Activated CD8-positive, alpha-beta T cell treated with anti-CD3 and anti-CD28 coated beads for 36 hours (primary cell): ENCODE measurements at places on chromosomes 2 and 18. TPM values are rescaled to one million over a fixed set of nuclear protein-coding genes. Genes with fewer than 3 reads are reported as not detected.

GRCh38 chr2:200403814-200404213 is 97.3 kb downstream of the SPATS2L start:
- DNase-seq = no peak

The CROCC2 gene
- total RNA-seq = not detected

DNA sequence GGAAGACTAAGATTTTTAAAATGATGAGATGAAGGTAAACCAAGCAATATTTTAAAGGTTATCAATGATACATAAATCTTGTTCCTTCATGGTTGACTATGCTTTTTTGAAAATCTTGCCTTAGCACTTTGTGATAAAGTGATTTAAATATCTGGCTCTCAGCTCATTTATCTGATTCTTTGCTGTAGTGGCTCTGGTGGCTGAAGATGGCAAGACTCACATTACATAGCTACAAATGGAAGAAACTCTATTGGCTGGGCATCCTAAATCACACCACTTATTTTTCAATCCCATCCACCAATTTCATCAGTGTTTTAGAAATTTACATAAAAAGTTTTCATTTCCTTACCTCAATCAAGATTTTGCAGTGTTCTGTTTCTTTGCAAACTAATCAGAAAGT is 16.6 kb upstream of the APCDD1 start:
- peak; percentile 20 for DNase-seq

The HMSD gene
- 1.6 TPM for total RNA-seq

The CD28 gene
- 97.3 TPM for total RNA-seq

DNA sequence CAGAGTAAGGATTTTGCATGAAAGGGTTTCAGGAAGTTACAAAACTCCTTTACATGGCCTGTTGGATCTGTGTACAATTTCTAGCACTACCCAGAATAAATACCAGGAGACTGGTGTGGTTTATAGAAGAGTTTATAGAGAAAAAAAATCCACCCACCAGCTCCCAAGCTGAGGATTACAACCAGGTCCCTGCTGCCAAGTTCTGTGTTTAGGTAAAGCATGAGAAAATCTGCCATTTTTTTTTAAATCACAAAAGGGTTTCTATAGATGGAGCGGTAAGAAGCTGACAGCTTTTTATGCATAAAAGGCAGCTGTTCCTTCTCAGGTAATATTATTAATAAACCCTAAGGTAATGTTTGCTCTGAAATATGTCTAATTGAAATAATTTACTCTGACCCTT is 545.4 kb upstream of the ZEB2 start:
- no peak for DNase-seq

DNA sequence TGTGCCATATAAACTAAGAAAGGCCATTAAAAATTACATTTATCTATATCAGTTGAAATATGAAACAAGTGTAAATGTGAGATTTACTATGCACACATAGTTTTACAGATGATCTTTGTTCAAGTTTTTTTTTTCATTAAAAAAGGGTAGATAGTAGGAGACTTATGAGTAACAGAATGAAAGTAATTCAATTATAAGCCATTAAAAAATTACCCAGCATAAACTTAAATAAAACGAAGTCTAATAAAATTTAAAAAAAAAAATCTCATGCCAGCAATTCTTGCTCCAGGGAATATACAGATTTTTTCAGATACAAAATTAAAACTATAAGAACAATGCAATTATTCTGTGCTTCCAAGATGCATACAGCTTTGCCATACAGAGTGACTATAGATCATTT is 118.3 kb upstream of the RNU4ATAC start:
- DNase-seq = no peak

DNA sequence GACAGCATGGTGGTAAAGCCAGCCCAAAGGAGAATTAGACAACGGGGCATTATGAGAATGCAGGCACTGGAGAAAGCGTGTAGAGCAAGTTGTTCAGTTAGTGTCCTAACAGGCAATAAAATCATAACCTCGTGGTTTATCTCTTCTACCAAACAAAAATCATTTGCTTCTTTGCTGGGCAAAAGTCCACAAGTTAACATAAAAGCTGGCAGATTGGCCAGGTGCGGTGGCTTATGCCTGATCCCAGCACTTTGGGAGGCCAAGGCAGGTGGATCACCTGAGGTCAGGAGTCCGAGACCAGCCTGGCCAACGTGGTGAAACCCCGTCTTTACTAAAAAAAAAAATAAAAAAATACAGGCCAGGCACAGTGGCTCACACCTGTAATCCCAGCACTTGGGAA is 364.1 kb downstream of the SETBP1 start:
- DNase-seq = no peak

The FAM237A gene
- not detected for total RNA-seq

- peak; percentile 77 for DNase-seq
Measured at GRCh38 chr2:227456772-227457171, 15.2 kb upstream of the AGFG1 start.

- DNase-seq = no peak
Measured at GRCh38 chr2:43444989-43445645, 150.7 kb downstream of the THADA start.

The BMP10 gene
- total RNA-seq = not detected

The SP5 gene
- total RNA-seq = not detected

The LRRTM4 gene
- total RNA-seq = not detected

DNA sequence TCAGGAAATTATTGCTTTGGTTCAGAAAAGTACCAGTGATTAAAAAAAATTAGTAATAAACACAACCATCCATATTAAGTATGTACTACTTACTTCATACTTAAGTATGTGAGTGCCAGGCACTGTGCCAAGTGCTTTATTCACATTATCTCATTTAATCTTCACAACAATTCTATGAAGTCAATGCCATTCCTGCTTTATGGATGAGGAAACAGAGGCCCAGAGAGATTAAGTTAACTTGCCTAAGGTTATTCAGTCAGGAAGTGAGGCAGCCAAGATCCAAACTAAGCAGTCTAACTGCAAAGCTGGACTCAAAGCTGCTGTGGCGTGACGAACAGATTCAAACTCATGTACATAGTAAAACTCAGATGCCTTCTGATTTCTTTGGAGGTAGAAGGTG is 22.3 kb downstream of the DTNB start:
- DNase-seq = no peak

The SPDYA gene
- 1.4 TPM for total RNA-seq

The CHPF gene
- 16.6 TPM for total RNA-seq

- DNase-seq = no peak
Measured at GRCh38 chr2:105447476-105447875, 48.6 kb upstream of the FHL2 start.

DNA sequence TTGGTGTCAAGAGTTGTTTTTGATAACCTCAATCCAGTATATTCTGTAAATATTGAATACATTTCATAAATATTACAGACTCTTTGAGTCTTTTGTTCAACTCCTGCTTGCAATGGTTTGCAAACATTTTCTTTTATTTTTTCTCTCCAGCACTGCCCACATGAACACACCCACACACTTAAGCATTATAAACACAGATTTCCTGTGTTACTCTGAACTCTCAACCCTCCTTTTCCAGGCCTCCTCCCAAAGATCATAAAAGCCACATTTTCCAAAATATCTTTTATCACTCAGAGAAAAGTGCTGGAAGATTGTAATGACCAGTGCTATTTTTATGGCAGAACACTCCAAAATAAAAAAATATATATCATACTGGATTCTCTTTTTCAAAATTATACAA is 20.5 kb downstream of the ARHGAP25 start:
- no peak for DNase-seq

DNA sequence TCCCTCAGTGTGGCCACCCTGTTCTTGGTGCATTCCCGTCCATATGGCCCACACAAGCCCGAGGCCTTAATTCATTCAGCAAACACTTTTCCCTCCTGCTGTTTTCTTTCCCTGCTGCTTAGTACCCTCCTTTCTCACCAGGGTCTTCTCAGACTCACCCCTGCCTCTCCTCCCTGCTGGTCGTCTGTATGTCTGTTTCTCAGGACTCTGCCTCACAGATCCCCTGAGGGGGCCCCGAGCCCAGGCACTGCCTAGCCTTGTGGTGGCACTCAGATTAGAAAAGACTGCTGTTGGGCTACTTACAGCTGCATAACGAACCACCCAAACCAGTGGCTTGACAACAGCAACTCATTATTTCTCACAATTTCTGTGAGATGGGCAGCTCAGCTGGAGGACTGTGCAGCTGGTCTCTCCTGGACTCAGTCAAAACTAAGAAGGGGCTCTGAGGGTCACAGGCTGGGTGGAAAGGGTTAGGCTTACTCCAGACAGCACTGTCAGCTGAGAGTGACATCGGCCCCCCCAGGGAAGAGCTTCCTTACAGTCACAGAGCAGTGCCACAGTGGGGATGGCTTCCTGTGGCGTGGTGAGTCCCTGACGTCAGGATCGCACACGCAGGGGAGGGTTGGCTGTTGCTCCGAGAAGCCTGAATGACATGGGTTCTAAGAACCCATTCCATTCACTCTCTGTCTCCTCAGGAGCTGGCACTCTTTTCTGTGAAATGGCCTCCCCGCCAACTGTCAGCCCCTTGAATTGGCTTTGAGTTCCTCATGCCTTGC is 139.0 kb downstream of the UXS1 start:
- peak; percentile 68 for DNase-seq

DNA sequence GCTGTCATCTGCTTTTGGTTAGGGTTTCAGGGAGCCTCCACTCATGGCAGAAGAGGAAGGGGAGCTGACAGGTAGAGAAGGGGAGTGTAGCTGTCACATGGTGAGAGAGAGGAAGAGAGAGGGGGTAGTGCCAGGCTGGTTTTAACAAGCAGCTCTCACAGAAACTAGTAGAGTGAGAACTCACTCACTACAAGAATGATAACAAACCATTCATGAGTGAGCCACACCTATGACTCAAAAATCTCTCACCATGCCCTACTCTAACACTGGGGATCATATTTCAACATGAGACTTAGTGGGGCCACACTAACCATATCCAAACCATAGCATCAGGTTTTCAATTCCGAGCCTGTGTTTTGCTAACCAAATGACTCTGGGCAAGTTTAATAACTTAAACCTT is 274.9 kb upstream of the VWC2L start:
- DNase-seq = no peak

The CAVIN2 gene
- total RNA-seq = not detected

DNA sequence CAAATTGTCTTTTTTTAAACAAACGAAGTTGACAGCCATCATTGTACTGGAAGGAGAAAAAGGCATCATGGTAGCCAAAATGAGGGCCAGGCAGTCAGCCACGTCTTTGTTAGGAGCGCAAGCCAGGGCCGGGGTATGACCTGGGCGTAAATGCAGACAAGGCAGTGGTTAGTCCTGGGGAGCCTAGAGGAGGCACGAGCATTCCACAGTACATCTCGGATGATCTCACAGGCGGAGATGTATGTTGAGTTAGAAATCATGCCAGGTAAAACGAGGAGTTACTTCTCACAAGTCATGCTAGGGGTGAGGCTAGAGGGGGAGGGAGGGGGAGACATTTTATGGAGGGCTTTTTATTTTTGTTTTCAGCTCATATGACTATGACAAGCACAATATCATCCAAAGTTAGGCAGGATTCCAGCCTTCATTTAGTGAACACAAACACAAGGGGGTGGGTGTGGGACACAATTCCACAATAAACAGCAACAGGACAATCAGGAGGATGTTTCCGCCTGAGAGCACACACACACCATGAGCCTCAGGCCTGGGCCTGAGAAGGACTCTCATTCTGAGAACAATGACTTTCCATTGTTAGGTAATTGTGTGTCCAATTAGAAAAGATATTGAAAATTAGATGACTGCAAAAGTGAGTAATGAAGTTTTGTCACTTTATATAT is 64.4 kb upstream of the PGAP1 start:
- DNase-seq = no peak

GRCh38 chr2:16635791-16636699 is 29.6 kb downstream of the CYRIA start:
- DNase-seq = no peak

The NIFK gene
- 134 TPM for total RNA-seq

The CYS1 gene
- total RNA-seq = 0.32 TPM

The SLC30A3 gene
- total RNA-seq = 0.43 TPM

DNA sequence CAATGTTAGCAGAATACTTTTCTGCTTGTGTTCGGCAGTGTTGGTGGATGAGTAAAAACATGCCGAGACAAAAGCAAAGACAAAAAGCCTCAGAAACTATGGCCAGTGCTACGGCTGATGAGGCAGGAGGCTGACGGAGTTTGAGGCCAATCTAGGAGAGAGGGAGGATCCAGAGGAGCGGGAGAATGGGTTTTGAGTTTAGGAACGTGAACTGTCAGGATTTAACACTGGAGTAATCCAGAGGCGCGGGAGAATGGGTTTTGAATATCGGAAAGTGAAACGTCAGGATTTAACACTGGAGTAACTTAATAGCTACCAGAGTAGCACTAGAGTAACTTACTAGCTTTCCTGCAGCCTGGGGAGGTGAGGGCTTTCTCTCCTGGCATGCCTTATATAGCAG is 37.4 kb downstream of the LYPD6B start:
- DNase-seq = no peak

DNA sequence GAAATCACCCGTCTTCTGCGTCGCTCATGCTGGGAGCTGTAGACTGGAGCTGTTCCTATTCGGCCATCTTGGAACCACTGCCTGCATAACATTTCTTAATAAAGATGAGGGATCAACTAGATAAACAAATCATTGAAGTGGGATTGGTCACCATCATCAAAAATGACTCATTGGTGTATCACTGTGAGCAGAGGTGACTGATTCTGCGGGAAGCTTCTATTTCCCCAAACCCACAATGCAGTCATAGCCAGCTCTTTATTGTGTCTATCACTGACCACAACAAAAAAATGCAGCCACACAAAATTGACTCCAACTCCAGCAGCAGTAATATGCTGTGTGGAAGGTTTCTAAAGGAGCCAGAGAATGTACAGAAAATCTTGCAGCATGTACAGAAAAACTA is 630.7 kb upstream of the HS6ST1 start:
- DNase-seq = no peak
